ENCODE measurements at places on chromosomes 4 and X.

GRCh38 chrX:31279359-31279758 is 207.5 kb upstream of the FTHL17 start:
- no peak for DNase-seq

DNA sequence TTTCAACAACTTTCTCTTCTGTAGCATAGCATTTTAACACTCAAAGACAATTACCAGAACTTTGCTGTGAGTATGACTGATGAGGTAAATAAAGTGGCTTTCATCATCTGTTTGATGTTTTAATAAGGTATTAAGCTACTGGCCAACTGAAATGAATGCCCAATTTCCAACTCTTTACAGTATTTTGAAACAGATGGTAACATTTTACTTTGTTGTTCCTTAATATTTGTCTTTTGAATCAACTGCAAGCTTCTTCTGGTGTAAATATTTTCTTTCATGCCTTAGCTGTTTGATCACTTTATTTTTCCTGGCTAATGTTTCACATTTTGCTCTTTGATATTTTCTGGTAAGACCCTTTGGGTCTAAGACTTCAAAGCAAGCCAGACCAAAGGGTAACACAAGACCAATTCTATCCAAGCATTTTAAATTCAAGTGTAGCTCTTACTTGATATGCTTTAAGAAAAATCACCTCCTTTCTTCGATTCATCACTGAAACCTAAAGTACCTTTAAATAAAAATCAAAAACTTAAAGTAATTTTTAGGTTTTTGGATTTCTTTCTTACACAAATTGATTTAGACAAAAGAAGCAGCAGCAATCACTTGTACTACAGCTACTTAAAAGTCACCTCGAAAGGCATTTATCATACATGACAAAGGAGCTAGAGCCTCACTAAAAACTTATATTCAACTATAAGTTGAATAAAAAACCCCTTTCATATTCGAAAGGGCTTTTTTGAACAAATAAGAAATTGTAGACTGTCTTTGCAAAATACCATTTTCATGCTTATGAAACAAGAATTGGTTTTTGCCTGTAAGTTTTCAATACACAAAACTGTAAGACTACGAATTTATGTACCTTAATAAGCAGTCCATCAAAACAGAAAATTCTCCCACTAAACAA is 57.6 kb downstream of the TBCK start:
- DNase-seq = no peak

DNA sequence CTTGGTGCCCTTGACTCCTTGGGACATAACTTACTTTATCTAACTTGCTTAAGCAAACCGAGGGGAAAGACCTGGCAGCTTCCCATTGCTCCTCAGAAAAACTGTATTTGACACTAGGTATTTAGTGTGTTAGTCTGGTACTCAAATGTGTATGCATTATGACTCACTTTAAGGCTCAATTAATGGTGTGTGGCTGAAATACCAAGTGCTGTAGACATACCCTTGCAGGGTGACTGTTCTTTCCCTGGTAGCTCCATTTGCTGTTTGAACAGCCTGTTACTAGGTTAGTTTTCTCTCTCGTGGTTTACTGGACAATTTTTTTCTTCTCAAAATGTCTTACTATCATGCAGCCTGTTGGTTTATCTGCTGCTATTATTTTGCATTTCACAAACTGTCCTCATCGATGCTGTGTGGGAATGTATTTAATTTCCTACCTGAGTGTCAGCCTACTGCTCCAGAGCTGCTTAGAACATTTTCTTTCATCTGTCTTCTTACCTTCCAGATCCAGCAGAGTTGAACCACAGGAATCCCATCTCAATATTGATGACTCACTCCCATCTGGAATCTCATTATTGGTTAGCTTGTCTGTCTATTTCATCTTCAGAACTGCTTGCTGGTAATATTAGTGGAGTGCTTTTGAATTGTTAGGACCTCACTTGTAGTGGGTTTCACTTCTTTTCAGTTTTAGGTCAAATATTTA is 158.0 kb upstream of the FAT1 start:
- DNase-seq = no peak

- no peak for DNase-seq
Measured at GRCh38 chr4:147220833-147221232, 260.1 kb upstream of the EDNRA start.

DNA sequence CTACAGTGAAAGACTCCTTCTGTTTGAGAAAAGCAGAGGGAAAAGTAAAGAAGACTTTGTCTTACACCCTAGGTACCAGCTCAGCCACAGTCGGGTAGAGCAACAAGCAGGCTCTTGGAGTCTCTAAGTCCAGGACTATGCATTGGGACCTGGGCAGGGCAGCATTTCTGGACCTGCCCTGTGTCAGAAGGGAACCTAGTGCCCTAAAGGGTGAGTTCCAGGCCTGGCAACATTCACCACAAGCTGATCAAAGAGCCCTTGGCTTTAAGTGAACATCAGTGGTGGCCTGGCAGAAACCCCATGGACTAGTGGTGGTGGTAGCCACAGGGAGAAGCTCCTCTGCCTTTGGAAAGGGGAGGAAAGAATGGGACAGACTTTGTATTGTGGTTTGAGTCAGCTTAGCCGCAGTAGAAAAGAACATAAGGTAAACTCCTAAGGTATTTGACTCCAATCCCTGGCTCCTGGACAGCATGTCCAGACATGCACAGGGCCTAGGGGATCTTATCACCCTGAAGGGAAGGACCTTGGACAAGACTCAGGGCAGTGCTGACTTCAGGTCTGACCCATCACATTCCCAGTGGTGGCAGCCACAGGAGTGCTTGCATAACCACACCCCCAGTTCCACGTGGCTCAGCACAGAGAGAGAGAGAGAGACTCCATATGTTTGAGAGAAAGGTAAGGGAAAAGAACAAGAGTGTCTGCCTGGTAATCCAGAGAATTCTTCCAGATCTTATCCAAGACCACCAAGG is 32.6 kb downstream of the CCDC158 start:
- no peak for DNase-seq

DNA sequence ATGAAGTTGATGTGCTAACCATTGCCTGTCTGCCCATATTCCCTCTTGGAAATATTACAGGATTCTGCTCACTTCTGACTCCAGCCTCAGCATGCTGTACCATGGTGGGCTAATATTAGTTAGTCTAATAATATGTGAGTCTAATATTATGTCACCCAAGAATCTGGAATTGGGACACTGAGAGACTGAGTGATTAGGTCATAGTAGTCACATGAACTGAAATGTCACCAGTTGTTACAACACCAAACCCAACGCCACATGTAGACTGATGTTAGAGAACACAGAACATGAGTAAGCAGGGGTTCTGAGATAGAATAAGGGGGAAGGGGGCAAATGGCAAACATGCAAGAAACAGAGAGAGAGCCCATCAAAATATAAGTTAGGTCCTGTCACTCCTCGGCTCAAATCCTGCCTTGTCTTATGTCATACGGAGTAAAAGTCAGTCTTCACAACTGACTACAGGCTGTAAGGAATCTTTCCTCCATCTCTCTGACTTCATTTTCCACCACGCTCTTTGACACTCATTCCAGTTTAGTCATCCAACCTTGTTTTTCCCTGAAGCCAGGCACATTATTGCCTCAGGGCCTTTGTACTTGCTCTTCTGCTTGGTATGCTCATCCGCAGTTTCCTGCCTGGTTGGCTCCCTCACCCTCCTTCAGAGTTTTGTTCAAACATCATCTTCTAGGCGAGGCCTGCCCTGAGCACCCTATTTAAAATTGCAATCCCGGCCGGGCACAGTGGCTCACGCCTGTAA is 9.6 kb upstream of the SLAIN2 start:
- no peak for DNase-seq

DNA sequence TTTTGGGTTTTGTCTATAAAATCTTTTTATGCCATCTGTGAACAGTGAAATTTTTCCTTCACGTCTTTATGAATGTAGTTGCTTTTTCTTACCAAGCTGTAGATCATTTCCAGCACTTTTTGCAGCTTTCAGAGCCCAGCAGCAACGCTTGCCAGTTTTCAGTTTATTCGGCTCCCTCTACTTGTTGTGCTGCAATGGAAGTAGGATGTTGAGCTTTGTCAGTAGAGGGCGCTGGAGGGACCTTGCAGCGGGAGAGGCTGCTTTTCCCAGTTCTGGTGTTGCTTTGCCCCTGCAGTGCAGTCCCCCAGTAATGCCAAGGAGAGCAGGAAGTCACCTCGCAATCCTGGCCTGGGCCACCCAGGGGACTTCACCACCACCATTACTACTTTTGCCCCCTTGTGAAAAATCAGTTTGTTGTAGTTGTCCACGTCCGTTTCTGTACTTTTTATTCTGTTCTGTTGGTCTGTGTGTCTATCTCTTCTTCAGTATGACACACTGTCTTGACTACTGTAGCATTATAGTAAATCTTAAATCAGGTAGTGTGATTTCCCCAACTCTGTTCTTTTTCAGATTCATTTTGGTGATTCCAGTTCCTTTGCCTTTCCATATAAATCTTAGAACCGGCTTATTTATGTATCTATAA is 21.8 kb downstream of the CMC4 start:
- peak; percentile 59 for DNase-seq

GRCh38 chrX:149060921-149061320 is 444.2 kb downstream of the IDS start:
- no peak for DNase-seq

- no peak for DNase-seq
Measured at GRCh38 chr4:15012017-15012788, 9.9 kb downstream of the CPEB2 start.

- DNase-seq = no peak
Measured at GRCh38 chr4:37455301-37456131, 211.0 kb downstream of the NWD2 start.

DNA sequence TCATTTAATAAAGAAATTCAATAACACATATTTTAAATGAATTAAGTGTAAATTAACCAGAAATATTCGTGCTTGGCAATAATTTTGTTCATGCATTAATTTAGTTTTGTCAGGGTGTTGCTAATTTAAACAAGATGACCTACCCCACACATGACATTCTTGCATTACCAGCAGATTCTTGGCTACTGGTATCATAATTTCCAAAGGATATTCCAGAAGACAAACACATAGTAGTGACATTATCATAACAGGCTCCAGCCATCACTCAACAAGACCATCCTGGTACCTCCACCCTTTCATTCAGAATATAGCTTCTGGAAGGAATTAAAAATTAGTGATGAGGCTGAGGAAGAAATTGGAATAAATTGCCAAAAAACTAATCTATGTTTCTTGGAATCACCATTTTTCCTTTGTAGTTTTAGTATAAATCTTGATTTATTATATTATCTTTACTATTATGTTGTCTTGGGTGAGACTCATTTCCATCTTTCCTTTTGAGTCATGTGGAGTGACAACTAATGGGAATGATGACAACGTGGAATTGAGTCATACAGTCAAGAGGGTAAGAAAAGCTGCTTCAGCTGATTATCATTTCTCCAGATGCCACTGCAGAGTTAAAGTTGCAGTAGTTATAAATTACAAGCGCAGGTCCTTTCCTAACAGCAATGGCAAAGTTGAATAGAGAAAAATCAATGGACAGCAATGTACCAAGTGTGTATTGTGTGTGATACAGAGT is 30.9 kb upstream of the HHIP start:
- DNase-seq = no peak

DNA sequence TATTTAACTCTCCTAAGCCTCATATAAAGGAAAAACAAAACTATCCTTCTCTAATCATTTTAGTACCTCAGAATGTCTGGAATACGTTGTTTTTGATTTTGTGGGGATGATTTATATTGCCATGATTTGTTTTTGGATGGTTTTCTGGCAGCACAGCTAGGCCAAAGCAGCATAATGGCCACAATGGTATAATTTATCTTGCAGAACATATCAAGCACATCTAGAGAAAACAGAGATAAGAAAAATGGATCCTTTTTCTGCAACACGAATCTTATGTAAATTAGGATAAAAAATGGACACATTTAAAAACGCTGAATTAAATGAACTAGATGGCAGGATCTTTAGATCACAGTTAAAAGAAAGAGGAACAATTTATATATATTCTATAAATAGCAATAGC is 269.9 kb upstream of the FAT4 start:
- DNase-seq = no peak

DNA sequence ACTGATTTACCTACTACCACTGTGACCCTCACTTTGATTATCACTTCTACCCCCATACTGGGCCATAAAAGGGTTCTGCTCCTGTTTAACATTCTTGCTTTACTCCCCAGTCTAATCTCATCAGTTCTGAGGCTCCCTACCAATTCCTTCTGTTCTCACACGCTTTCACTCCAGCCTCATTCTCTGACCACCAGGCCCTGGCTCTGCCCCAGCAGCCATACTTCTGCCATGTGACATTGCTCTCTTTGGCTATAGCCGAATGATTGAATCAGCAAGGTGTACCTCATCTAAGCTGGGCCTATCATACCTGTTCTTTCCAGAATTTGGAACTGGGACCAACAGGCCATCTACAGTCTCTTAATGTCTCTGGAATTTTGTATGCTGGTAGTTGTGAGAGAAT is 14.4 kb upstream of the ELF2 start:
- no peak for DNase-seq

DNA sequence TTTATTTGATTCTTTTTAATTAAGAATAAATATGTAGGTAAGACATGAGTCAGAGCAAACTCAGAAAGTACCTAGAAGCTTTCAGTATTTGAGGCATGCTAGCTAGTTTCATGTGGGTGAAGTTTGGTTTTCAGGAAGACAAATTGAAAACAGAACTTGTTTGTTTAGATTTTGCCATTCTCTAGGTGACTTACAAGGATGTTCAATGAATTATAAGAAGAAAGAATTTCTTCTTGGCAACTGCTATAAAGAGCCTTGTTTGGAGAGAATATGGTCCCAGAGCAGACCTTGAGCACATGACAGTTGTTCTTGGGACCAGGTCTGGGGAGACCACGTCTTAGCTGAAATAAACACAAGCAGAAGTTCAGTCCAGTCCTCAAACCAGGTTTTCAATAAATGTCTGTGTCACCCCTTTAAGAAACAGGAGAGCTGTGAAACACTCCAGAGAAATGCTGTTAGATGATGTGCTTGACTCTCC is 38.0 kb upstream of the IL21 start:
- peak; percentile 88 for DNase-seq

- peak; percentile 7 for DNase-seq
Measured at GRCh38 chrX:125998432-125998831, 167.7 kb downstream of the DCAF12L2 start.

- DNase-seq = no peak
Measured at GRCh38 chrX:31179203-31179602, 107.4 kb upstream of the FTHL17 start.

GRCh38 chr4:26308568-26308967 is 12.2 kb upstream of the RBPJ start:
- DNase-seq = peak; percentile 61

- no peak for DNase-seq
Measured at GRCh38 chr4:71130827-71131603, 137.6 kb downstream of the DCK start.

GRCh38 chr4:124288706-124289486 is 423.6 kb downstream of the ANKRD50 start:
- no peak for DNase-seq
